CD4-positive, alpha-beta memory T cell (primary cell): ENCODE measurements at places on chromosomes 7 and 10.

DNA sequence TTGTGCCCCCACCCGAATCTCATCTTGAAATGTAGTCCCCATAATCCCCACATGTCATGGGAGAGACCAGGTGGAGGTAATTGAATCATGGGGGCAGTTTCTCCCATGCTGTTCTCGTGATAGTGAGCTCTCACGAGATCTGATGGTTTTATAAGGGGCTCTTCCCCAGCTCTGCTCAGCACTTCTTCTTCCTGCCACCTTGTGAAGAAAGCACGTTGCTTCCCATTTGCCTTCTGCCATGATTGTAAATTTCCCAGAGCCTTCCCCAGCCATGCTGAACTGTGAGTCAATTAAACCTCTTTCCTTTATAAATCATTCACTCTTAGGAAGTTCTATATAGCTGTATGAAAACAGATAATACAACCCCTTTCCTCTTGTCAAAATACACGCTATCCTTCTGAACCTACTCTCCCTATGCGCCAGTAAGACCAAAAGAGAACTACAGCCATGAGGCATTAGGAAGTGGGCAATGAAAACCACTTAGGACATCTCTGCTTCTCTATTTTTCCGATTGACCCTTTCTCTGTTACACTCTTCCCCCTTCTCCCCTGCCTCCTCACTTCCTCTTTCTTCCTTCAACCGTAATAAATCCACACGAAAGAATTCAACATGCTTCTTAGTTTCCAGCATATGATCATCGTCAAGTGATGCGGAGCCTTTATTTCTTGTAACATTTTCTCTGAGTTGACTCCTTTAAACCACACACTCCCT is 101.2 kb upstream of the WDR11 start:
- no peaks in the 10 kb centered on the region for H3K4me1 ChIP-seq
- DNase-seq = no peak
- no peaks in the 10 kb centered on the region for H3K36me3 ChIP-seq

GRCh38 chr10:99619090-99619800 is 994 bp downstream of the SLC25A28 start:
- H3K27ac ChIP-seq = peak overlapping the region; percentile 93
- H3K36me3 ChIP-seq = no peaks in the 10 kb centered on the region
- H3K4me1 ChIP-seq = peaks cover 51% of the 10 kb centered on the region
- peak; percentile 12 for DNase-seq
- peak overlapping the region; percentile 95 for H3K4me3 ChIP-seq

DNA sequence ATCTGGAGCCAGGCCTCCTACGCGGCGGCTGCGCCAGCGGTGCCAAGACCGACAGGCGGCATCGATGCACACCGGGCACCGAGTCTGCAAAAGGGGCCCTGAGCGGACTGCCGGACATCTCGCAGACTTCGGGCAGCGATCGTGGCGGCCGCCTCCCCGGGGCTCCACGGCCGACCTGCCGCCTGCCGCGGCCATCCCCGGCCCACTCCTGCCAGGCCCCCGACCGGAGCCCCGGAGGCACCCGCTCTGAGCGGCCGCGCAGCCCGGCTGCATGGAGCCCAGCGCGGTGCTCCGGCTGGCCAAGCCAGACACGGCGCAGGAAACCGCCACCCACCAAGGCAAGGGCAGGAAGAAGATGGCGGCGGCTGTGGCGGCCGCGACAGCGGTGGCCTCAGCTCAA is 154.2 kb upstream of the KCTD7 start:
- H3K36me3 ChIP-seq = no peaks in the 10 kb centered on the region
- H3K27ac ChIP-seq = no peak overlapping the region
- no peaks in the 10 kb centered on the region for H3K27me3 ChIP-seq
- no peaks in the 10 kb centered on the region for H3K4me1 ChIP-seq
- DNase-seq = no peak

DNA sequence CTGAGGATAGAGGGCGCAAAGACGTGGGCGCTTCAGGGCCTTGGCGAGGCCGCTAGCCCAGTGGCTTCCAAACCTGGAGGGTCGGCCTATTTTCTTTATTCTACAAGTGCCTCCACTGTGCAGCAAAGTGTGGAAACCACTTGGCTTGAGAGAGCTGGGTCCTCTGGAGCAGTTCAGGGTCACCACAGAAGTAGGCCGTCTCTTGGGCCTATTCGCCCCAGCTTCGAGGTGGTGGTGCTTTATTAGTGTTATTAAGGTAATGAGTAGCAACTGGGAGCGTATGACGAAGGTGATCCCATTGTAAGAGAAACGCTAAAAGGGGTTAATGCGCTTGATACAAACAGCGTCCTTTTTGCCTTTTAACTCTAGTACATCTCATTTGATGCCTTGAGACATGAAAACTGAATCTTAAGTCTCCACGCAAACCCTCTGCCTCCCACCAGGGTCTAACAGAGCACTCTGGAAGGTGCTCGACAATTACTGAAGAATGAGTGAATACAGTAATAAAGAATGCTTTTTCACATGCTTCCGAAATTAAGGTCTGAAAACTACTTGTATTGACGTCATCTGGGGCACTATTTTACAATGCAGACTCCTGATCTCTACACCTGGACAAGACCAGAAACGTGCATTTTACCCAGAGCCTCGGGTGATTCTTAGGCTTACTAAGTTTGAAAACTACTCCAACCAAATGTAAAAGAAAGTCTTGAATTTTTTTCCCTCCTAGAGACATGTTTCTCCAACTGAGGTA is 647 bp upstream of the GSAP start:
- peaks cover 24% of the 10 kb centered on the region for H3K4me1 ChIP-seq
- peak overlapping the region; percentile 56 for H3K4me3 ChIP-seq
- H3K27ac ChIP-seq = peak overlapping the region; percentile 58
- H3K36me3 ChIP-seq = no peaks in the 10 kb centered on the region

DNA sequence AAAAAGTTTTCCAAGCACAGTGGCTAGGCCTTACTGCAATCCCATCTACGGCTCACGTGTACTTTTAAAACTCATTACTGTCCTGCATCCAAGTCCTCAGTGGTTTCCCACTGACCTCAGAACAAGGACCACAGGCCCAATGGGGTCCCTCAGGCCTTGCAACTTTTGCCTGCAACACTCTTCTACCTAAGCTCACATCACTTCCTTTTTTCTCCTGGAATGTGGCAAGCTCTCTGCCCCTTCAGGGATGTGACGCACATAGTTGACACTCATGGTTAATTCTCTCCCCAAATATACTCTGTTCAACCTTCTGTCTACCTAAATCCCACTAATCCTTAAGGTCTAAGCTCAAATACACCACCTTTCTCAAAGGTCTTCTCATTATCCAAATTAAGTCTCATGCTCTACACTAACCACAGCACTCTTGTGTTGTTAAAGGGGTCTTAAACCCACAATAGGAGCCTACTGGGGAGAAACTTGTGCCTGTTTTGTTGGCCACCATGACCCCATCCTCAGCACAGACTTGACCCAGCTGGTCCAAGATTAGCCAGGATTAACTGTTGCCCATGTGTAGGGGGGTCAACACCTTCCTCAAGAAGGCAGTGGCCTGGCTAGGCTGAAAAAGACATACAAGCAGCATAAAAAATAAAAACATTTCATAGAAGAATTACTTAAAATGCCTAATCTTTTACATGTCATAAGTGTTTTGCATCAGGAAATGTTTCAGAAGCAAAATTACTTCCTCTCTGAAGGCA is 15.2 kb downstream of the HNRNPF start:
- peaks cover 55% of the 10 kb centered on the region for H3K36me3 ChIP-seq
- no peaks in the 10 kb centered on the region for H3K27me3 ChIP-seq
- no peak overlapping the region for H3K4me3 ChIP-seq
- H3K27ac ChIP-seq = peak overlapping the region; percentile 100

DNA sequence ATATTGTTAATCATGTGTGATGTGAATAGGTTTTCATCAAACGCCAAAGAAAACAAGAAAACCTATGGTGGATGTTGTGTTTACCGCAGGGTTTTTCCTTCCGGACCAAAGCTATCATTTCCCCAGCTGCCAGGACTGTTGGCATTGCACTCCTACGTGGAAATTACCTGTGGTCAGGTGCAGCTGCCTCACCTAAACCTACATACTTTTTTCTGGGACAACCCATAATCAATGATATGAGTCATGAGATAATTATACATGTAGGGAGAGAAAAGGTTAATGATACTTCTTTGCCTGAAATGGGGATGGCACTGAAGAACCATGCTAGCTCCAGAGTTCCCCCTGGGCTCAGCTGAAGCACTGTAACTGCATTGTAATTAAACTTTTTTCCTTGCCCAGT is 223.6 kb upstream of the SEMA3E start:
- no peak overlapping the region for H3K4me3 ChIP-seq
- H3K4me1 ChIP-seq = no peaks in the 10 kb centered on the region
- H3K27me3 ChIP-seq = no peaks in the 10 kb centered on the region
- H3K27ac ChIP-seq = no peak overlapping the region
- no peaks in the 10 kb centered on the region for H3K36me3 ChIP-seq

- no peak overlapping the region for H3K27ac ChIP-seq
- no peaks in the 10 kb centered on the region for H3K36me3 ChIP-seq
- peaks cover 61% of the 10 kb centered on the region for H3K4me1 ChIP-seq
- no peaks in the 10 kb centered on the region for H3K27me3 ChIP-seq
- DNase-seq = no peak
Observed at GRCh38 chr10:3090914-3091787, 23.8 kb downstream of the PFKP start.

- no peak for DNase-seq
- H3K27ac ChIP-seq = no peak overlapping the region
- H3K36me3 ChIP-seq = no peaks in the 10 kb centered on the region
Observed at GRCh38 chr10:130389906-130390305, 253.7 kb downstream of the GLRX3 start.

GRCh38 chr7:116425647-116426209 is 73.8 kb upstream of the CAV2 start:
- H3K4me1 ChIP-seq = no peaks in the 10 kb centered on the region
- H3K4me3 ChIP-seq = no peak overlapping the region
- H3K36me3 ChIP-seq = no peaks in the 10 kb centered on the region
- H3K27ac ChIP-seq = no peak overlapping the region

GRCh38 chr7:70681469-70682350 is 450.2 kb upstream of the GALNT17 start:
- no peaks in the 10 kb centered on the region for H3K27me3 ChIP-seq
- DNase-seq = peak; percentile 30
- H3K36me3 ChIP-seq = no peaks in the 10 kb centered on the region
- H3K4me1 ChIP-seq = peaks cover 16% of the 10 kb centered on the region
- peak overlapping the region; percentile 2 for H3K4me3 ChIP-seq
- H3K27ac ChIP-seq = peak overlapping the region; percentile 50

- H3K27ac ChIP-seq = no peak overlapping the region
- H3K36me3 ChIP-seq = no peaks in the 10 kb centered on the region
- H3K4me3 ChIP-seq = no peak overlapping the region
- no peak for DNase-seq
- peaks cover 18% of the 10 kb centered on the region for H3K4me1 ChIP-seq
- no peaks in the 10 kb centered on the region for H3K27me3 ChIP-seq
Observed at GRCh38 chr10:60212195-60212594, 177.5 kb downstream of the ANK3 start.

DNA sequence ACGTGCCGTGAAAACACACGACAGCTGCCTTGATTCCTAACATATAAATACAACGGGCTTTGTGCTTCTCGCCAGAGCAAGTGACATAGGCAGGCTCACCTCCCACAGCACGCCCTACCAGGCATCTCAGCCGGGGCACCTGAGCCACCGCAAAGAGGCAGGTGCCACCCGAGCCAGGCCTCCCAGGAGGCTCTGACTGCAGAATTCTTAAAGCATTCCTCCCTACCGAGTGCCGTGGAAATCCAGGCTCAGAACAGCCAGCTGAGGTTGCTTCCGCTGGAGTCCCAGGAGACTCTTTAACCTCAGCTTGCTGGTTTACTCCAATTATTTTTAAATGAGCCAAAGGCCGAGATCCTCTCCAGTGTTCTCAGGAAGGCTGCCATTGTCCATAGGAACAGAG is 206.5 kb downstream of the USP6NL start:
- H3K36me3 ChIP-seq = no peaks in the 10 kb centered on the region
- no peak for DNase-seq
- H3K4me1 ChIP-seq = peaks cover 77% of the 10 kb centered on the region
- no peak overlapping the region for H3K27ac ChIP-seq
- no peaks in the 10 kb centered on the region for H3K27me3 ChIP-seq

- H3K36me3 ChIP-seq = no peaks in the 10 kb centered on the region
- no peak overlapping the region for H3K4me3 ChIP-seq
- peak; percentile 57 for DNase-seq
- no peak overlapping the region for H3K27ac ChIP-seq
- H3K27me3 ChIP-seq = no peaks in the 10 kb centered on the region
- no peaks in the 10 kb centered on the region for H3K4me1 ChIP-seq
Observed at GRCh38 chr10:72834183-72834825, 59.2 kb upstream of the OIT3 start.

DNA sequence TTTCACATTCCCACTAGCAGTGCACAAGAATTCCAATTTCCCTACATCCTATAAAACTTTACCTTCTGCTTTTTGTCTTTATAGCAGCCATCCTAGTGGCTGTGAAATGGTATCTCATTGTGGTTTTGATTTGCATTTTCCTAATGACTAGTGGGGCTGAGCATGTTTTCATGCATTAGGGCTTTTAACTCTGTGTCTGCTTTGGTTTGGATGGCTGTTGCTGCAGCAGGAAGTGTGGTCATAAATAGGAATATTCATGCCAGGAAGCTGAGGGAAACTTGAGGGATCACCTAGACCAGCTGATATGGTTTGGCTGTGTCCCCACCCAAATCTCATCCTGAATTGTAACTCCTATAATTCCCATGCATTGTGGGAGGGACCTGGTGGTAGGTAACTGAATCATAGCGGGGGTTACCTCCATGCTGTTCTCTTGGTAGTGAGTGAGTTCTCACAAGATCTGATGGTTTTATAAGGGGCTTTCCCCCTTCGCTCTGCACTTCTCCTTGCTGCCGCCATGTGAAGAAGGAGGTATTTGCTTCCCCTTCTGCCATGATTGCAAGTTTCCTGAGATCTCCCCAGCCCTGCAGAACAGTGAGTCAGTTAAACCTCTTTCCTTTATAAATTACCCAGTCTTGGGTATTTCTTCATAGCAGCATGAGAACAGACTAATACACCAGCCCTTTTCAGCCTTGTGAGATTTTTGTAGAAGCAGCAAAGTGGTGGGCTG is 181.8 kb upstream of the PITRM1 start:
- H3K4me1 ChIP-seq = no peaks in the 10 kb centered on the region
- H3K27me3 ChIP-seq = no peaks in the 10 kb centered on the region
- no peak overlapping the region for H3K27ac ChIP-seq
- DNase-seq = no peak
- H3K4me3 ChIP-seq = no peak overlapping the region

GRCh38 chr7:147411096-147411495 is 1179.5 kb upstream of the C7orf33 start:
- H3K27ac ChIP-seq = no peak overlapping the region
- no peaks in the 10 kb centered on the region for H3K36me3 ChIP-seq
- no peak for DNase-seq
- H3K4me3 ChIP-seq = no peak overlapping the region
- no peaks in the 10 kb centered on the region for H3K27me3 ChIP-seq
